NCI-H446 treated with DMSO at 0.1 percent for 48 hours (cell line): ENCODE measurements at places on chromosomes 16 and 17.

DNA sequence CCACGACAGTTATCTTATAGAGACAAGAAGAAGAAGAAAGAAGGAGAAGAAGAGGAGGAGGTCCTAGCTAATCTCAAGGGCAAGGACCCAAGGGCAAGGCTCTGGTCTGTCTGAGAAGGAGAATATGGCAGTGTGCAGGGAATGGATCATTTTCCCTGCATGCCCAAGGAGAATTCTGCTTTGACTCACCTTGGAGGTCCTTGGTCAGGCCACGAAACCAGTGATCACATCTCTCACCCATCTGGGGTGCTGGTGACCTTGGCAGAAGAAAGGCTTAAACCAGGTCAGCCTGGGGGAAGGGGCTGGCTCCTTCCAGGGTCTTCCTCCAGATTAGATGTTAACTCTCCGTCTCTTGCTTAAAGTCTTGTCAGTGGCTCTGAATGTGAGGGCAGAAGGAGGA, 1.6 kb upstream of the FMNL1 start:
- no peak for DNase-seq

- DNase-seq = no peak
Observed at GRCh38 chr17:79866791-79867518, 27.7 kb upstream of the CBX4 start.

GRCh38 chr16:84451781-84452180, 52.7 kb downstream of the MEAK7 start:
- no peak for DNase-seq

DNA sequence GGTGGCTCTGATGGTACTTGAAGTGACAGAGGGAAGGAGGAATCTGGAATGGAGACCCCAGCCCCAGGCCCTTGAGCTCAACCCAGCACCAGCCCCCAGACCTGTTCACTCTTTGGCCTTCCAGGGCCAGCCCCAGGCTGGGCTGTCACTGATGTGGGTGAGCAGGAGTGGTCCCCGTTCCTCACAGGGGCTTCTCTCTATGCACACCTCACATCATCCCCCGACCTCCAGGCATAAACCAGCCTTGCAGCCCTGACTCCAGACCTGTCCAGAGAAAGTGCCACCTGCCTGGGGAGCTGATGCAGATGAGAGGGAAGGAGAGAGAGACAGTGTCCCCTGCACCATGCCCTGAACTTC, 182.6 kb upstream of the SDK2 start:
- no peak for DNase-seq

- no peak for DNase-seq
Observed at GRCh38 chr16:53446090-53446489, 11.8 kb downstream of the RBL2 start.
